ENCODE measurements at places on chromosomes 6 and 20. TPM values are rescaled to one million over a fixed set of nuclear protein-coding genes. Genes with fewer than 3 reads are reported as not detected.
A peak's percentile ranks its signal among the peaks of the same experiment; 100 is the strongest.

GRCh38 chr20:20568604-20569205 lies 143.7 kb downstream of the RALGAPA2 start:
- DNase-seq: peak; percentile 19

DNA sequence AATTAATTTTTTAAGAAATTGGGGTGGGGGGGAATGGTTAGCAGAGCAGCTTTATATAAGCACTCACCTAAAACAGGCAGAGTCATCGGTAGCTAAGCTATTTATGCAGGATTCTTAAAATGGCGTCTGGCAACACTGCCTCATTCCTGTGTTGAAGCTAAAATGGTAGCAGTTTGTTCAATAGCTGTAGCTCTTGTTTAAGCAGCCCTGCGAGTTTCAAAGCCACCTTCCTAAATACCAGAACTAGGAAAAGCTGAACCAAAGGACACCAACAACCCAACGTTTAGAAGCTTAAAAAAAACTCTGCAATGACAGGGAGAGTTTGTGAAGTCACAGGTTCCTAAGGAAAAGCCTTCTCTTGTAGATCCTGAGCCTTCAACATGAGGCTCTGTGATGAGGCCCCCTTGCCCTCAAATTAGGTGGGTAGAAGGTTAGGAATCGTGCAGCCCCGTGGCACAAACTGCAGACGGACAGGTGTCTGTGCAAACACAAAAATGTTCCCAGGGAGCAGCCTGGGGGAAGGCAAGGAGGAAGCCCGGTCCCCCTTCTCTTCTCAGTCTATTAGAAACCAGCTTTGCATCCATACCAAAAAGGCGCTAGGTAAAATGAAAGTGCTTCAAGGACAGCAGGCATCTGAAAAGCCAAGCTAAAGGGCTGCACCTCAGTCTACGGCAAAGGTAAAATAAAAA lies 4.7 kb downstream of the ZMYND8 start:
- DNase-seq: no peak

DNA sequence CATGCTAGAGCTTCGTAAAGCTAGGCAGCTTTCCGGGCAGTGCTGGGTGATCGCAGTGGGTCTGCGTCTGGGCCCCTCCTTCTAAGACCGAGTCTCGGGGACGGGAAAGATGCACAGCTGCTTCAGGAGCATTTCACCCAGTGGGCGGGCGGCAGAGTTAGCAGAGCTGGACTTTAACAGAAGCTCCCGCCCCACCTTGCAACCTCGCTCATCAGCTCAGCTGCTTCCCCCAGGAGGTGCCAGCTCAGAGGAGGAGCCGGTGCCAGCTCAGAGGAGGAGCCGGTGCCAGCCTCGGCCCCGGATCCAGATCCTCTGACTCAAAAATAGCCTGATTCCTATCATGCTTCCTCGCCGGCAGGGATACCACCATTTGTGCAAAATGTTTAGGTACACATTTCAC lies 94.5 kb upstream of the RPS6KA2 start:
- no peak for DNase-seq

- no peak for DNase-seq
Observed at GRCh38 chr6:29696147-29697125, 15.5 kb upstream of the ZFP57 start.

DNA sequence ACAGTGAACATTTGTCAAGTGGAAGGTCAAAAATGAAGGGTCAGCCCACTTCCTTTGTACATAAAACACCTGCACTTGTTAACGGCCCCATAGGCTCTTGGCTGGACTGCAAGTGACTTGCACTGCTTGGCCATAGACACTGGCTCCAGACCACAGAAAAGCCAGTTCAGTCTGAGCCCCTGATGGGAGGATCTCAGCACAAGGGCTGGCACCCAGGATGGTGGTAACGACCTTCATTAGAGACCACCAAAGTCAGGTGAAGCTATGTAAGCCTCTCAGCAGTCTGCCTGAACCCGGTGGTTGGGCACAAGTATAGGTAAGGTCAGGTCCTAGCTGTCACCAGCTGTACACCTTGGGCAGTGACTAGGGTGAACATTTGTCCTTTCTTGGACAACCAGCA lies 16.1 kb downstream of the PLAGL2 start:
- DNase-seq: no peak

DNA sequence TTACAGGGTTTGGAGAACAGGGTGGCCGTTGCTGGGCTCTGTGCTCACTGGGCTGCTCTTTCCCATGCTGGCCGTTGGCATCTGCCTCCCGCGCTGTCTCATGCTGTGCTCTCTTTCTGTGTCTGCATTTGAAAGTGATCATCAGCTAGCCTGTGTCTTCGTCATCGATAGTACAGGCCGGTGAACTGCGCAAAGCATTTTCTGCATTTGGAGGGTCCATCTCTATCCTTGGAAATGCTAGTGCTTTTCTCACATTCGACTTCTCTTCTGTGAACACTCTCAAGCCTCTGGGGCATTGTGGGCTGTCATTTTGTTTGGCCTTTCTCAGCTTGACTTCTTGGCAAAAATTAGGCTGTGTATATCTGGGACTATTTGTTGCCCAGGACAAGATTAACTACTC lies 6.8 kb upstream of the SNHG17 start:
- DNase-seq: no peak

DNA sequence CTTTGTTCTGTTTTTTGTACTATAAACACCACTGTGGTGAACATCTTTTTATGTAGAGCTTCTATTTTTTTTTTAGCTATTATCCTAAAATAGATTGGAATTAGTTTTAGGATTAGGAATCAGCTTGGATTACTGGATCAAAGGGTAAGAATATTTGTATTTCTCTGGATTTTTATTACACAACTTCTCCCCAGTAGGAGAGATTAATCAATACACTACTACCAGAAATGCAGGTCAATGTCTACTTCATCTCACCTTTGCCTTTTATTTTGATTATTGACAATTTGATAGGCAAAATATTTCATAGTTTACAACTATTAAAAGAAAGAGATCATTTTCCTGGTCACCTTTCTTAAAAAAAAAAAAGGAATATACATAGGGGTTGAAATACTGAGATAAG lies 191.9 kb downstream of the TSHZ2 start:
- DNase-seq: no peak

DNA sequence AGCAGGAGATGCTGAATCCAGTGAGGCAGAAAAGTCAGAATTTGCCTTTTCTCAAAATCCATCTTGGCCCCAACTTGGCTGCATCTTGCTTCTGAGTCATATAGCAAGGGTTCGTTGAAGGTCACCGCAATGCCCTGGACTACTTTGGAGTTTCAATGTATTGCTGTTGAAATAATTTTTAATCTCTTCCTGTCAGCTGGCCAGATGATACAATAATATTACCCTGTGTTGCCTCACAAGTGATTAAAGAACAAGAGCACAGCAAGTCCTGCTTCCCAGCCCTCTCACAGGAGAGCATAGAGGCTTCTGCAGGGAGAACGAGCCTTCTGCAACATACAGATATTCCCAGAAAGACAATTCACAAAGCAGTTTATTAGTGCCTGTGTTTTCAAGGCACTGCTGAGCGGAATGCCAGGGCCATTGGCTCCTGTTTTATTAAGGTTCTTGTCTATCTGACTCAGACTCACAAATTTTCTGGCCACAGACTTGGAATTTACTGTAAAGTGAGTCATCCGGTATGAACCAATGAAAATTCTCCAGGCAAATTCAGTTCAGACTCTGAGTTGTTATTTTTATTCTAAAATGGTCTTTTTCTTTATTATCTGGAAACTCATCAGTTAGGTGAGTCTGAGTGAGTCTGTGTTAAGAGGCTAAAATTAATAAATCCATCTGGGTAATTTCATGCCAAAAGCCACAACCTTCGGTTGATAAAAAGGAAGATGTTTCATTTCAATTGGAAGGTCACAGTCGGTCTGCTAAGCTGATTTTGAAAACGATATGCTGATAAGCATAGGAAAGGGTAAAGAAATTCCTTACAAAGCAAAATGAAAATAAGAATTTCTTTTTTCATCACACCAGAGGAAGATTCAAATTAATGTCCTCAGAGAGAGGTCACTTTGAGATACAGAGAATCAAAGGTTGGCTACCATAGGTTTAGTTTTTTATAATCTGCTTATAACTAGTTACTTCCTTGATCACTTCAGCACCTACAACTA lies 289.4 kb upstream of the STXBP5 start:
- no peak for DNase-seq

GRCh38 chr20:1881240-1881835 lies 13.9 kb upstream of the SIRPA start:
- no peak for DNase-seq

DNA sequence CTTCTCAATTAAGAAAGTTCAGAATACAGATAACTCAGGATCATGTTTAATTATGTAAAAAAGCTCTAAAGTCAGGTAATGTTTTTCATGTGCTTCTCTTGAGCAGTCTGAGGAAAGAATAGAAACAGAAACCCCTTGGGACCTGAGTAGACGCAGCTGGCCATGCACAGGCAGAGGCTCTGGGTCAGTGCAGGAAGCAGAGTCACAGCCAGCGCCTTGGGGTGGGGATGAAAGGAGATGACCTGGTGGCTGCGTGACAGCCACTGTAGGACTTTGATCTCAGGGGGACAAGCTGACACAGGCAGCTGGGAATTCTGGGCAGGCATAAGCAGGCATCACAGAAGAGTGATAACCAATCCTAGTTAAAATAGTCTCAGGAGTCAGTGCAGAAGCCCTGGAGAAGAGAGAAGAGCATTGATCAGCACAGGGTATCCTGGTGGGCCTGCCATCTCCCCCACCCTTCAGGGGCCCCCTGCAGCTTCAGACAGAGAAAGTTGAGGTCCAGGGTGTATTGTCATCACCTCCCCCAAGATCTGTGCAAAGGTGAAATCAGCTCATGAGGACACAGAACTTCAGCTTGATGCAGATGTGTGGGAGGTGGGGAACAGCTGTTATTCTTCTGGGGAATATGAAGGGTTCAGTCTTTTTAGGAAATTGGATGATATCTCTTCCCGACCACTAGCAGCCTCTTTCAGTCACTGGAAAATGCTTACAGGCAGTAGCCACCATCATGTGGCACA lies 6.4 kb downstream of the HLA-DQB1 start:
- DNase-seq: no peak

GRCh38 chr6:2790588-2791449 lies 25.6 kb downstream of the WRNIP1 start:
- peak; percentile 62 for DNase-seq

DNA sequence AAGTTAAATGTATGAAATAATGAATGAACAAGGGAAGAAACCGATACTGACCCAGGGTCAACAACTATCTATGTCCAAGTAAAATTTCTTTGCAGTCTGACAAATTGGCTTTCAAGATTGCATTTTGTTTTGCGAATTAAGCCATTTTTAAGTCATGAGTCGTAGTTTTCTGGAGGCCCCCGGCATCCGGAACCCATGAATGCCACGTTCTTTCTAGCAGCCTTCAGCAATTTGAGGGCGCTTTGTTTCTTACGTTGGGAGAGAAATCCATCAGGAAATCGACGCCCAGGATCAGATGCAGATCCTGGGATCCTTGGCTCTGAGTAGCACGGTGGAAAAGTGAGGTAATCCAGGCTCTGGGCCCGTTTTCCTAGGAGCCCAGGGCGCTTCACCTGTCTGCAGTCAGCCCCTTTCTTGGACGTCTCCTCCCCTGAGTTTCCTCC lies 309 bp upstream of the ABRACL start:
- DNase-seq: no peak

GRCh38 chr6:85449818-85450759 lies at the start of gene NT5E:
TSS of gene NT5E (plus strand) at chr6:85450083. CDS start at chr6:85450140, 57 bp downstream.
- DNase-seq: peak; percentile 34

DNA sequence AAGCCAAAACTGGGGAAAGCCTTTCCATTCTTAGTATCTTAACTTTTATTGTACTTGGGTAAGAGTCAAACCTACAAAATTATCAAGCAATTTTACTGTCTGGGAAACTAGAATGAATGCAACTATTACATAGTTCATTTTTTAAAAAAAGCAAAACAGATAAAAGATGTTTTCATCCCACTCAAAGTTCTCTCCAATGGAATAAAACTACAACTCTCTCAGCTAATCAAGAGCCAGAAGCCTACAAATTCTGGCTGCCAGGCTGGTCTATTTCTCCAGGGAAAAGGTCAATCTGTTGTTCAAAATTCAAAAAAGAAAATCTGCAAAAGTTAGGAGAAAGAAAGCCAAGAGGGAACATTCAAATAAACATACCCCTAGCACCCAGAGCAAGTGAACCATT lies 56.2 kb downstream of the COL12A1 start:
- no peak for DNase-seq

GRCh38 chr20:4038047-4038459 lies 22.7 kb upstream of the RNF24 start:
- DNase-seq: no peak

GRCh38 chr20:14569641-14570040 lies 232.2 kb upstream of the FLRT3 start:
- no peak for DNase-seq

DNA sequence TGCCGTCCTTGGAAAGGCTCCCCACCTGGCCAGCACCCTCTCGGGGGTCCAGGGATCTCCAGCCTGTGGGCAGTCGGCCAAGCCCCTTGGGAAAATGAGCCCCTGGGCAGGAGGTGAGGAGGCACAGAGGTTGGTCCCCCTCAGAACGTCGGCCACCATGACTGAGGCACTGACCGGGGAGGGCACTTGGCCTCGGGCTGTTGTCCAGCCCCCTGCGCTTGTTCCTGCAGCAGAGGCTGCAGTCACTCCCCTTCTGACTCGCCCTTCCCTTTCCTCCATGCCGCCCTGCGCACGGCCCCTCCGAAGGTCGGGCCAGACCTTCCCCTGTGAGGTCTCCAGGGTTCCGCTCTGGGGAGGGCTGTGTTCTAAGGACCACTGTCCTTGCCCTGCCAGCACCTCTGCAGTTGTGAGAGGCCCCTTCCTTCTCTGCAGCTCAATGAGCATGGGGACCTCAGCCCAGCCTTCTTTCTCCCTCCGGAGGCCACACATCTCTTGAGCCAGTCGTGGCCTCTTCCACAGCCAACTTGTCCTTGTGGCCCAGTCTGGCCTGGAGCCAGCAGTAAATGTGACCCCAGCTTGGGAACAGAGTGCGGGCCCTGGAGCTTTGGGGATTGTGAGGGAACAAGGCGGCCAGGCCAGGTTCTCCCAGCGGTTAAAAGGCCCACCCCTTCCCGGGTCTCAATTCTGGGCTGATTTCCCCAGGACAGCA lies 195.5 kb downstream of the DLL1 start:
- no peak for DNase-seq

- no peak for DNase-seq
Observed at GRCh38 chr20:49831022-49831769, 18.6 kb downstream of the SLC9A8 start.

- DNase-seq: no peak
Observed at GRCh38 chr6:168247443-168248147, 72.0 kb downstream of the DACT2 start.

The PDE10A gene
- 24.4 TPM for polyA plus RNA-seq

The CST1 gene
- not detected for polyA plus RNA-seq

The METTL24 gene
- 14.7 TPM for polyA plus RNA-seq

The PANK2 gene
- polyA plus RNA-seq: 40.1 TPM

The TPD52L1 gene
- 92.7 TPM for polyA plus RNA-seq

The SPATA25 gene
- polyA plus RNA-seq: 6.0 TPM

The C4B gene
- 22.3 TPM for polyA plus RNA-seq

The CDSN gene
- polyA plus RNA-seq: not detected

The GNRH2 gene
- polyA plus RNA-seq: 0.73 TPM

The TFAP2D gene
- polyA plus RNA-seq: not detected

Measured in left kidney (tissue), 8 donors.